Stimulated activated CD8-positive, alpha-beta memory T cell treated with anti-CD3 and anti-CD28 coated beads, Interleukin-2, amount 100 ng/mL, for 1 hour (primary cell): ENCODE measurements at places on chromosomes 2 and 18.

DNA sequence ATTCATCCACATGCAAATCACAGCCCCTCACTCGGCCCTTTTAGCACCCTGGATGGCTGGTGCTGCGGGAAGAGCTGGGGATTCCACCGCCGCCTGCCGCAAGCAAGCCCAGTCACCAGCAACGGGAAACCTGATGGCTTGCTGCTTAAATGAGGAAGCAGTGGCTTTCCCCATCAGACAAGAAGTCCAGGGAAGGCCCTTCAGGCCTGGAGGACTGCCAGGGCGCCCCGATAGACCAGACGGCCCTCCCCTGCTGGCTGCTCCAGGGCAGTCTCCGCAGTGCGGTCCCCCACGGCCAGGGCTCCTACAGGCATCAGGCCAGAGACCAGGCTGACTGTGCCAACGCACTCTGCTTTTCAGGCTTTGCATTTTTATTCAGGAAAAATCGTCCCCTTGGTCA, 439.1 kb downstream of the EIPR1 start:
- no peak for DNase-seq

DNA sequence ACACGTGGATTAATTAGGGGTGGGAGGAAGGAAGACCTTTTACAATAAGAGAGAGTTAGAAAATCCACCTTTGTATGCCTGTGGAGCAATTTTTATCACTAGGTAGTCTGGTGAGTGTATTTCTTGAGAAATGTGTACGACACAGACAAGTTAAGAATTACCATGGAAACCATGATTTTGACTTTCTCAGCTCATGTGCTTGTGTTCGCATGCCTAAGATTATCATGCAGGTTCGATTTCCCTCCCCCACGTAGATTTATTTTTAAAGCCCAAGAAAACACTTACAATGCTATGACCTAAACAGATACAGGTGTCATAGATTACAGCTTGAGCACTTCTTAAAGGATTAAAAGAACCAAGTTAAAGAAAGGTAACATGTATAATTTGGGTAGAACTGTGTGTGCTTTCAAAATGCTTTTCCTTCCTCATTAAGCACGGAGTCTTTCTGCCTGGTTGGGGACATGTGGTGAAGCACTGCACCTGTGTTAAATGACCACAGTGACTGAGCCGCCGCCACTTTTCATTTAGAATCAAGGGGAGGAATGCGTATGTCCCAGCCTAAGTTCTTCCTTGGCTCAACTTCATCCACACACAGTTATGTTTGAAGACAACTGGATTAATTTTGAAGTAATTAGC, 16.6 kb downstream of the SERTAD2 start:
- no peak for DNase-seq

GRCh38 chr2:239753401-239753837, 271.7 kb downstream of the NDUFA10 start:
- DNase-seq = no peak

DNA sequence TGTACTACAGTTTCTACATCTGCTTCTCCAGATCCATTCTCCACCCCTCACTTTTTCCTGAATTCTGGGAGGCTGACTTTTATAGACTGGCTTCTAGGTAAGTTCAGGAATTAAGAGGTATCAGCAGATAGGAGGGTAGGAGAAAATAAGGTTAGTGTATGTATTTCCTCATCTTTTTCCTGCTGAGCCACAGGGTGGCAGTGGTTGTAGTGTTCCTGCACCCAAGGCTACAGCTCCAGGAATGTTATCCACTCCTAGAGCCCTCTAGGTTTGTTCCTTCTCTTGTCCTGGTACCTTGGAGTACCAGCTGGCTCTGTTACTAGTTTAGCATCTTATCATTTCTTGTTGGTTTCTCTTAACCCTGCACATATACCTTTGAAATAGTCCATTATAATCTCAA, 40.7 kb upstream of the C2orf66 start:
- no peak for DNase-seq

DNA sequence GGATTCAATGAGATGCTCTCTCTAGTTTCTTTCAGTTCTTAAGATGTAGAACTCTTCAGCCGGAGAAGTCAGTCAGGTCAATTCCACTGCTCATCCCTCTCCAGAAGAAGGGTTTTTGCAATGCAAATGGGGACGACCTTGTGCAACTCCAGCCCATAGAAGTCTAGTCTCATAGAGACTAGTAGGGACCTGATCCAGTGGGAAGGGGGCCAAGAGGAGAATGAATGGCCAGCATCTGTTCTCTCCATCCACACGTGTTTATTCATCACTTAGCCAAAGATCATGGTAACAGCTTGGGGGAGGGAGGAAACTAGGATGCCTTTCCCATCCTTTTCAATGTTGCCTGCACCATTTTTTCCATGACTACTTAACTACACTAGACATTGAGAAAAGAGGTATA, 120.2 kb downstream of the LAMA3 start:
- no peak for DNase-seq

- DNase-seq = no peak
These were observed 216.0 kb upstream of the HAAO start for GRCh38 chr2:43008388-43008787.

- DNase-seq = no peak
These were observed 332.9 kb downstream of the CDH2 start for GRCh38 chr18:27843783-27844777.

GRCh38 chr2:152464851-152465470, 130.0 kb downstream of the FMNL2 start:
- no peak for DNase-seq

DNA sequence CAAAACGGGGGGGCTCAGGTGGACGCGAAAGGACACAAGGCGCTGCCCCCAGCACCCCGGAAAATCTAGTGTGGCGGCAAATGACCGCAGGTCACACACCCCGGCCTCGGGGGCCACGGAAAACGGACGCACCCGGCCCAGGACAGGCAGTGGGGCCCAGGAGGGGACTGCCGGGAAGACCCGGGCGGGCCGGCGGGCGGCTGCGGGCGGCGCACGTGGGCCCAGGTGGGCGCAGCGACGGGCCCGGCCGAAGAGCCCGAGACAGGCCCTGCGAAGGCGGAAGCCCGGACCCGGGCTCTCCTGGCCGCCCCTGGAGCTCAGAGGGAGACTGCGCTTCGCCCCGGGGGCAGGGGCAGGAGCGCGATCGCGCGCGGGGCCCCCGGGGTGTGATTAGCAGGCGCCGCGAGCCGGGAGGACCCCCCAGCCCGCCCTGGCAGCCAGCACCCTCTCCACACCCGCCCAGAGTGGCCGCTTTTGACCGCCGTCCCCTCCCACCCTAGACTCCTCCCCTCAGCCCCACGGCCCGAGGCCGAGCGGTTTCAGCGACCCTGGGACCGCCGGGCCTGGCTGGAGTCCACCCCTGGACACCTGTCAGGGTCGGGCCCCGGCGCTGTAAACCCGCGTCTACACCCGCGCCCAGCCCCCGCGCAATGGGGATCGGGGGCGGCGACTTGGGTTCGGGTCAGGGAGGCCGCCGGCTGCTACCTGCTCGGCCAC, 773 bp downstream of the MBP start:
- DNase-seq = no peak

DNA sequence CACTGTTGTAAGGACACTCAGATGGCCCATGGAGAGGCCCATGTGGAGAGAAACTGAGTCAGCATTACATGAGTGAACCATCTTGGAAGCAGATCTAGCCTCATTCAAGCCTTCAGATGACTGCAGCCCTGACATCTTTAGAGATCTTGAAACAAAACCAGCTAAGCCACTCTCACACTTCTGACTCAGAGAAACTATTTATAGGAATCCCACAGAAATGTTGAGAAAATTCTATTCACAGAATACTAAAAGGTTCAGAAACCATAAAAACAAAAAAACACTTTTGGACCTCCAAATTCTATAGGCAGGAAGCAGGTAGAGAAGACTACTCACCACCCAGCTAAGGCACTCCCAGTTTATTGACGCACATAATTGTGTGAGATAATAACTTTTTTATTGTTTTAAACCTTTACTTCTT, 8.7 kb downstream of the TMEM169 start:
- DNase-seq = no peak

DNA sequence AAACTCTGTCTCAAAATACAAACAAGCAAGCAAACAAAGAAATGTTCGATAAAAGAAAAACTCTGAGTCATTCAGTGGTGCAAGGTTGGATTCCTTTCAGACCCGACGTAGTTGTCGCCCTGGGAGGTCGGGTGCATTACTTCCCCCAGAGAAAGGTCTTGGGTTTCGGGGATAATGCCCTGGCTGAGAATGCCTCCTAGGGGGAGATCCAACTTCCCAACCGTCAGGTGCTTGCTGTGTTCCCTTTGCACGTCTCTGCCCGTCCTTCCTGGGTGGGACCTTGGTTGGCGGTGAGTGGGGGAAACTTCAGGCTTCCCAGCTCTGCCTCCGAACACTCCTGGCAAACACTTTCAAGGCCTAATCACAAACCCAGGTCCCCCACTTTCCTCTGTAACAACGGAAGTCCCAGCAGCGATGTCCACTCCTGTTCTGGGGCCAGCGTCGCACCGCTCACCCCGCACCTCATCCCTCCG, 609 bp downstream of the TPGS2 start:
- DNase-seq = no peak

GRCh38 chr2:230269715-230270114, 44.2 kb downstream of the SP140 start:
- DNase-seq = no peak

DNA sequence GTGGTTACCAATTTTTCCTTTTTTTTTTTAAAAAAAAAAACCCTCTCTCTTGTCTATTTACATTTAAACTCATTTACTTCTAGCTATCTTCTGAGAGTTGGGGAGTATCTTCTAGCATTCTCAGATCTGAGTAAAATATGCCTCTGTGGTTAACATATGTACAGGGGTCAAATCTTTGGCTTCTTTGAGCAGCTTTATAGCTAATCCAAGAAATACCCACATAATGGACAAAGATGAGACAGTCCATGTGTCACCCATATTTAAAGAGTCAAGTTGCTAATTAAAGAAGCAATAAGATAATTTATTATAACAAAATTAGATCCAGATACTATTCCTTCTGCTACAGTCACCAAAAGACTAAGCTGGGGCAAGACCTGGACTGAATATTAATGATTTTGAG, 139.0 kb upstream of the HNRNPA3 start:
- no peak for DNase-seq

DNA sequence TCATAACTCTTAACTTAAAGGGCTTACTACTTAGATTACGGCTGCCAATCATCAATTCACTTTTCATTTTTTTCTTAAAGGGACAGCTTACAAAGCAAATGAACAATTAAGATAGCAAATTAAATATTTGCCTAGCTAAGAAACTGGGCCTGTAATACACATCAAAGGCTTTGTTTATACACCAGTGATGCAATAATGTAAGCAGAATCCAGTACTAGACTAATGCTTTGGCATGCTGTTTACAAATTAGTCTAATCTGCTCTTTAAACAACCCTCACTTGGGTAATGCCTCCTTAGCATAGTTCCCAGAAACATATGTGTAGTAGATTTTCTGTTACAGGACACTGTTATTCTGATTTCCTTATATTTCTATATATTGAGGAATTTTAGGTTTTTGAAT, 105.8 kb downstream of the ARHGAP28 start:
- DNase-seq = no peak

- no peak for DNase-seq
These were observed 352.1 kb downstream of the RND3 start for GRCh38 chr2:150135223-150135883.

- DNase-seq = no peak
These were observed at the start of gene PDCD1 for GRCh38 chr2:241858206-241859016. Gene PDCD1 (minus strand): TSS chr2:241858894. CDS start chr2:241858838, 56 bp downstream.

DNA sequence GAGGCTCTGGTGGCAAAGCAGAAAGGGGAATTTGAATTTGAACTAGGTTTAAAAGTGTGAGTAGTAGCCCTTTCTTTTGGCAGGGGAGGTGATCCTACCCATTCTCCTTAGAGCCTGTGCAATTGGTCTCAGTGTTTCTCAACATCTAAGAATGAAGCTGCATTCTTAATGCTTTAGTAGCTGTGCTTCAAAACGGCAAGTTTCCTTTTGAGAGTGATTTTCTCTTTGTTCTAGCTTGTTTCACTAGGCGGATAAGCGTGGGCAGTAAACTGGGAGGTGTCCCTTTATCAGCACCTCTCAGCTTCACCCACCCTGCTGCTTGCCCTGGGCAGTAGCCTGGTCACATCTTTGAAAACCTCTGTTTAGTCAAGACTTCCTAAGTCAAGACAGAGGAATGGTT, 6.7 kb downstream of the CRIM1 start:
- DNase-seq = no peak

GRCh38 chr2:76862901-76863300, 659.3 kb downstream of the LRRTM4 start:
- DNase-seq = no peak

DNA sequence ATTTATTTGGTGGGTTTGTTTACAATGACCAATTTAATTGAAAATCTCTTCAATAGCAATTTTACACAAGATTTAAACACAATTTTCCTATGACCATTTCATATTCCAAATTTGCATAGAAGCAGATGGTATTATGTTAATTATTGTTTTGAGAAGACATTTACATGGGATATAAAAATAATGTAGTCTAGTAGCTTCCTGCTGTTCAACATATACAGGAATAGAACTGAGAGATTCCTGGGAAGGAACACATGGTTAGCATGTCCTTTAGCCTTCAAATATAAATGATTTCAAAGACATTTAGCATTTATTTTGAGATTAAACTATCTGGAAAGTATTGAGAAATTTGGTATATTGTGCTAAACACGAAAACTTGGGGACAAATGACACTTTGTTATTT, 129.6 kb downstream of the KCNE4 start:
- no peak for DNase-seq

DNA sequence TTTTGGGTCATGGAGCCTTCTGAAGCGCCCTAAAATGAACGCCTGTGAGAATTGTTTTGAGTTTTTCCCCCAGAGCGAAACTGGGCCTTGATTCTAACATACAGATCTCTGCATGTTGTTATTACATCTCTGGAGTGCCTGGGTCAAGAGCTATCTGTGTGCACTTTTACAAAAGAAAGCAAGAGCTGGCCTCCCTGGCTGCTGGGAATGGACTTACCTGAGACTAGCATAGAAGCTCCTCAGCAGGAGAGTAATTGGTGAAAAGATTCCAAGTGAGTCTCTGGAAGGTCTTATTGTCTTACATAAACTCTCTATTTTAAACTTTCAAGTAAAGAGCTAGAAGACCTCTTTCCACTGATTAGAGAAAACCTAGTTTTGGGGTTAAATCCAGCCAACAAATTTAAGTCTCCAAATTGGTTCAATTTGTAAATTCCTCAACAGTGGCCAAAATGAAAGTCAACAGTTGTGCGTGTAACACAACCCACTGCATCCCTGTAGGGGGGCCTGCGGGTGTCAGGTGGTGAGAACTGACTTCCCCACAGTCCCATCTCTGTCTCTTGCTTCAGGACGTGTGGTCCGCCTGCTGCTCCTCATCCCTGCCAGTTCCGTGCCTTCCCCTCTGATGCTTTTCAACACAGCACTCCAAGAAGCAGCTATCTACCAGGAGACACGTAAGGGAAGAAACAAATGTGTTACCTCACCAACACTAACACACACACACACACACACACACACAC, 206.1 kb downstream of the SH3BP4 start:
- no peak for DNase-seq

- no peak for DNase-seq
These were observed 33.5 kb upstream of the SPRED2 start for GRCh38 chr2:65465857-65466256.
